ENCODE measurements at places on chromosomes 2 and 18. TPM values are rescaled to one million over a fixed set of nuclear protein-coding genes. Genes with fewer than 3 reads are reported as not detected.
A peak's percentile ranks its signal among the peaks of the same experiment; 100 is the strongest.

GRCh38 chr2:230267059-230267458, 41.5 kb downstream of the SP140 start:
- no peak for DNase-seq
- H3K4me3 ChIP-seq, result no peak overlapping the region
- no peak overlapping the region for H3K27ac ChIP-seq
- peaks cover 72% of the 10 kb centered on the region for H3K36me3 ChIP-seq
- H3K4me1 ChIP-seq, result peaks cover 62% of the 10 kb centered on the region

PAX8 gene
- 0.63 TPM for total RNA-seq

GRCh38 chr2:46177461-46178089, 119.6 kb upstream of the EPAS1 start:
- H3K27me3 ChIP-seq, result no peaks in the 10 kb centered on the region
- H3K4me1 ChIP-seq, result peaks cover 18% of the 10 kb centered on the region
- H3K36me3 ChIP-seq, result no peaks in the 10 kb centered on the region
- H3K4me3 ChIP-seq, result no peak overlapping the region

AOX1 gene
- 0.54 TPM for total RNA-seq

CEBPZOS gene
- total RNA-seq, result 43.7 TPM

- peak overlapping the region; percentile 26 for H3K4me3 ChIP-seq
- H3K4me1 ChIP-seq, result peaks cover 74% of the 10 kb centered on the region
- peak overlapping the region; percentile 97 for H3K27ac ChIP-seq
- no peaks in the 10 kb centered on the region for H3K36me3 ChIP-seq
- peak; percentile 80 for DNase-seq
- no peaks in the 10 kb centered on the region for H3K27me3 ChIP-seq
Observed at GRCh38 chr2:29010946-29011345, 29.8 kb downstream of the TOGARAM2 start.

DNA sequence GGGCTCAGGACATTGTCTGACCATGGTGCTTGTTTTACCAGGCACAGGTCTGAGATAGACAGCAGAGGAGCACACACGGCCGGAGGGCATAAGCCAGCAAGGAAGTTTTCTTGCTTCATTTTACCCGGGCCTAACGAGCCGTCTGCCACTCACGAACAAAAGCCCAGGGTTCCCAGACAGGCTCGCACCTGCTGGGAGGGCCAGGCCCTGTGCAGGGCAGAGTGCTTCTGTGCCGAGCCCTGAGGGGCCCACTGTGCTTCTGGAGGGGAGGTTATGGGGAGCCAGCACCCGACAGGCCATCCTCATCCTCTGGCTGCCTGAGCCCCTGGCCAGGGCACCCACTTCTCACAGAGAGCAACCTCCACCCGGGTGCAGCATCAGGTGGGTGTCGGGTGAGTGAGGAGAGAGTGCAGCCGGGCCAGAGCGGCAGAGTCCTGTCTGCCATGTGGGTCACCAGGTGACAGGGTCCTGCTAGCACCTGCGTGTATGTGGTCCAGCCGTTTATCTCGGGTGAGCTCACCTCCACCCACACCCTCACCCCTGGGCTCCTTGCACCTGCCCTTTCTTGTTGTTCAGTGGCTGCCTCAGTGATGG, 297.9 kb downstream of the NDUFA10 start:
- H3K36me3 ChIP-seq, result no peaks in the 10 kb centered on the region
- no peak overlapping the region for H3K4me3 ChIP-seq
- no peaks in the 10 kb centered on the region for H3K27me3 ChIP-seq

CAPN13 gene
- not detected for total RNA-seq

- H3K4me3 ChIP-seq, result no peak overlapping the region
- no peaks in the 10 kb centered on the region for H3K36me3 ChIP-seq
- H3K4me1 ChIP-seq, result no peaks in the 10 kb centered on the region
- H3K27me3 ChIP-seq, result no peaks in the 10 kb centered on the region
Observed at GRCh38 chr2:116706396-116706795, 1108.1 kb upstream of the DDX18 start.

GRCh38 chr2:223043164-223043941, 8.6 kb upstream of the KCNE4 start:
- H3K27me3 ChIP-seq, result peaks cover 3% of the 10 kb centered on the region
- H3K4me1 ChIP-seq, result peaks cover 3% of the 10 kb centered on the region
- no peak for DNase-seq
- no peak overlapping the region for H3K27ac ChIP-seq

- no peak overlapping the region for H3K4me3 ChIP-seq
- no peak for DNase-seq
- no peaks in the 10 kb centered on the region for H3K4me1 ChIP-seq
- H3K27me3 ChIP-seq, result no peaks in the 10 kb centered on the region
- no peak overlapping the region for H3K27ac ChIP-seq
Observed at GRCh38 chr2:163044114-163044513, 205.5 kb upstream of the KCNH7 start.

GRCh38 chr2:122341007-122341406, 585.6 kb downstream of the TSN start:
- H3K36me3 ChIP-seq, result no peaks in the 10 kb centered on the region
- no peak for DNase-seq
- no peak overlapping the region for H3K4me3 ChIP-seq
- H3K4me1 ChIP-seq, result no peaks in the 10 kb centered on the region

DNA sequence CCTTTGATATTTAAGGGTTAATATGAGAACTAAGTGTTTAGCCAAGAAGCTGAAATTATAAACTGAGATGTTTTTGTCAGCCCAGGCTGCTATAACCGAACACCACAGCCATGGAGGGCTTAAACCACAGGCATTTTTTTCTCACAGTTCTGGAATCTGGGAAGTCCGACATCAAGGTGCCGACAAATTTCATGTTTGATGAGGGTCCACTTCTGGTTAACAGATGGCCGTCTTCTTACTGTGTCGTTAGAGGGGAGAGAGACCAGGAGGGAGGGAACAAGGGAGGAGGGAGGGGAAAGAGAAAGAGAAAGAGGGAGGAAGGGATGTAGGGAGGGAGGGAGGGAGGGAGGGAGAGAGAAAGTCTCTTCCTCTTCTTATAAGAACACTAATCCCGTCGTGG, 6.5 kb upstream of the CNDP2 start:
- DNase-seq, result no peak
- H3K4me3 ChIP-seq, result no peak overlapping the region
- H3K4me1 ChIP-seq, result peaks cover 16% of the 10 kb centered on the region
- no peak overlapping the region for H3K27ac ChIP-seq
- H3K27me3 ChIP-seq, result no peaks in the 10 kb centered on the region

GRCh38 chr18:23433360-23433759, 19.7 kb upstream of the RIOK3 start:
- peaks cover 7% of the 10 kb centered on the region for H3K4me1 ChIP-seq
- H3K4me3 ChIP-seq, result no peak overlapping the region
- no peaks in the 10 kb centered on the region for H3K27me3 ChIP-seq
- DNase-seq, result no peak
- no peak overlapping the region for H3K27ac ChIP-seq
- H3K36me3 ChIP-seq, result peaks cover 13% of the 10 kb centered on the region

- H3K36me3 ChIP-seq, result peaks cover 73% of the 10 kb centered on the region
- H3K27ac ChIP-seq, result no peak overlapping the region
- DNase-seq, result no peak
- H3K4me3 ChIP-seq, result no peak overlapping the region
- no peaks in the 10 kb centered on the region for H3K27me3 ChIP-seq
Observed at GRCh38 chr18:63271881-63272299, 47.7 kb downstream of the BCL2 start.

DNA sequence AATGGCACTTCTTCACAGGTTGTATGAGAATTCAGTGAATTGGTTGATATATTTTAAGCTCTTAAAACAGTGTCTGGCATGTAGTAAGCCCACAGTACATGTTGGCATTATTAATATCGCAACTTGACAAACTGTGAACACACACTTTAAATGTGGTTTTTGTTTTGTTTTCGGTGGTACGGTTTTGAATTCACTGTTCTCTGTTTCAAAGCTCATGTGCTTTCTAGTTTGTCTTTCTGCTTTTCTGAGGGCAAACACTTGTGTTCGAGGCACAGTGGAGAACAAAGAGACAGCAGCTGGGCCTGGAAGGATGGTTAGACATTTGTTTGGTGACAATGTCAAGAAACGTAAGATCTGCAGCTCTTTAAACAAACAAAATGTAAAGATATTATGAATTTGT, 276.5 kb upstream of the MC4R start:
- H3K4me1 ChIP-seq, result no peaks in the 10 kb centered on the region
- no peak overlapping the region for H3K4me3 ChIP-seq
- H3K36me3 ChIP-seq, result no peaks in the 10 kb centered on the region
- H3K27ac ChIP-seq, result no peak overlapping the region
- H3K27me3 ChIP-seq, result no peaks in the 10 kb centered on the region

- no peaks in the 10 kb centered on the region for H3K4me1 ChIP-seq
- H3K4me3 ChIP-seq, result no peak overlapping the region
- no peaks in the 10 kb centered on the region for H3K36me3 ChIP-seq
- no peak overlapping the region for H3K27ac ChIP-seq
Observed at GRCh38 chr2:126510960-126511359, 145.0 kb upstream of the GYPC start.

ONECUT2 gene
- total RNA-seq, result not detected

GRCh38 chr2:237053066-237053465, 32.6 kb upstream of the COPS8 start:
- H3K27ac ChIP-seq, result no peak overlapping the region
- no peaks in the 10 kb centered on the region for H3K36me3 ChIP-seq
- DNase-seq, result no peak
- no peaks in the 10 kb centered on the region for H3K4me1 ChIP-seq
- H3K4me3 ChIP-seq, result no peak overlapping the region

FBXO15 gene
- total RNA-seq, result 2.1 TPM
